ENCODE measurements at places on chromosomes 7 and 10.

DNA sequence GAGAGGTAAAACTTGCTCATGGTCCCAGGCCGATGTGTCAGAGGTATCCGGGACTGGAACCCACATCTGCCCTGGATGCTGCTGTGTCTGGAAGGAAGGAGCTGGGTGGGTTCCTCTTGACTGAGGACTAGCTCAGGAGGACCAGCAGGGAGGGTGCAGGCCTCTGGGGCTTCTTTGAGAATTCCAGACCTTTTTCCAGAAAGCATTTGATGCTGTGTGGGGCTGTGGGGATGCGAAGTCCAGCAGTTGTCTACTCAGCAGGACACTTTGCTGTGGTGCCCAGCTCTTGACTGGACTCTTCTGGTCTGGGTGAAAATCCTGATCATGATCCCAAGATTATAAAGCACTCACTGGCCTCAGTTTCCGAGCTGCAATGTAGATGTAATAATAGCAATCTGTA, 1.7 kb downstream of the RAMP3 start:
- DNase-seq: no peak

- no peak for DNase-seq
Measured at GRCh38 chr10:50501478-50501877, 122.3 kb downstream of the SGMS1 start.

GRCh38 chr10:69818676-69819239, 17.1 kb downstream of the COL13A1 start:
- no peak for DNase-seq

GRCh38 chr7:139011373-139011772, 24.5 kb downstream of the ZC3HAV1L start:
- no peak for DNase-seq

DNA sequence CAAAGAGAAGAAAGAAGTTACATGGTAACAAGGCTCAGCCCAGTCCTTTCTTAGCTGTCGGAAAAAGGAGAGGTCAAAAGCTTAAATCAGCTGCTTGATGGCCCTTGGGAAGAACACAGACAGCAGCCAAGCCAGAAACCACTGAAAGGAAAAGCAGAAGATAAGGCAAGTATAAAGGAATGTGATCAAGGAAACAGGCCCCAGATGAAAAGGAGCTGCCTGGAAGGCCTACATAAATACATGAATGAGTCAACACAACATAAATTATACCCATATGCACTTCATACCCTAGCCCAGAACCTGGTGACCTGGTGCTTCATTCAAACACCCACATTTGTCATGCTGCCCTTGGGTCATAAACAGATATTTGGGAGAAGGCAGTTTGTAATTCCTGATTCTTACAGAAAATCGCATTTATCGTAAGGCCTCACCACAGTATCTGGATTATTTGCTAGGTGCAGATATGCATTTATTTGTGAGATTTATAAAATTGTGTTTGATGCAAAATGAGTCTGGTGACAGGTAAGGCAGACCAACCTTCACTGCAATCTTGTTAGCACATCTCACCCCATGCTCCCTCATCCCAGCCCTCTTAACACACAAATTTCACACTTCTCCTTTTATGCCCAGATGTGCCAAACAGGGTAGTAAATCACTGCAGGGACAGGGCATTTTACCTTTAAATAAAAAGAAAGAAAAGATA, 94.9 kb upstream of the KCNIP2 start:
- DNase-seq: peak; percentile 20
